Activated CD8-positive, alpha-beta memory T cell treated with anti-CD3 and anti-CD28 coated beads for 24 hours (primary cell): ENCODE measurements at places on chromosomes 11 and 22.
A peak's percentile ranks its signal among the peaks of the same experiment; 100 is the strongest.

GRCh38 chr11:69005631-69006368, 7.2 kb downstream of the MRGPRF start:
- no peak for DNase-seq

DNA sequence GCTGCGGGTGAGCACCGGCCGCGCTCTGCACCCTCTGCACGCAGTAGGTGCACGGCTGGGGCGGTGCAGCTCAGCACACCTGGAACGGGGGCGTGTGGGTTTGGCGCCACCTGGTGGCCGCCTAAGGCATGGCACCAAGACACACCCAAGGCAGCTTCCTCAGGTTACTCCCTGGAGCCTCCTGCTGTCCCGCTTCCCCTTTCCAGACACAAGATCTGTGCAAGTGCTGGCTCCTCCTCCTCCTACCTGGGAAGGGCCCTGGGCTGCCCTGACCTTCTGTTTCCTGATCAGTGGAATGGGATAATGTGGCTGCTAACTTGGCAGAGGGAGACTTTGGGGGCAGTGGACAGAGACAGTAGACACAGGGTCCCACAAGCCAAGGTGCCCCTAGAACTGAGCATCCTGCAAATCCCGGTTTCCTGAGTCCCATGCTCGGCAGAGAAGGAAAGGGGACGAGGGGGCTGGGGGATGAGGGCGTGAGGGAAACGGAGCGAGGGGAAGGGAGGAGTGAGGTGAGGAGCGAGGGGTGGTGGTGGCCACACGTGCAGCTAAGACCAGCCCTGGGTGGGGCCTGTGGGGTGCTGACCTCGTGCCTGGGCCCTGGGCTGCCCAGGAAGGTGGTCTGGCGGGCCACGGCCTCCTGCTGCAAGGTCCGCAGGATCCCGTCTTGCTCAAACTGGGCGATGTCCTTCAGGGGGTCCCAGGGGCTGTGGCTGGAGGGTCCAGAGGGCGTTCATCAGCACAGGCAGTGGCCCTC, 34.8 kb upstream of the CARS1 start:
- DNase-seq, result peak; percentile 90

DNA sequence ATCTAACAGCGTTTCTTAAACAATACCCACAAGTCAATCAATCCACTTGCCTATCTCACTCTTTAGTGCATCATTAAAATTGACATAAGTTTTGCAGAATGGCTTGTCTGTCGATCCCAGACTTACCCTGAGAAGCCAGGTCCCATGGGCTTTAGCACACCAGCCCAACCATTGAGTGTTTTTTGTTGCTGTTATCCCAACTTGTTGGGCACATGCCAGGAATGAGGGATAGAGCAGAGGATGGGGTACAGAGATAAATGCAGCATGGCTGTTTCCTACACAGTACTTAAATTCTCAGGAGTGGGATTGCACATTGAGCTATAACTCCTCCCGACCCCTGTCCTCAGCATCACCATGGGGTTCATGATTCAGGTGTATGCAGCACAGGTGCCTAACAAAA, 64.2 kb upstream of the RASSF10 start:
- no peak for DNase-seq

GRCh38 chr11:68545796-68546195, 85.2 kb downstream of the PPP6R3 start:
- no peak for DNase-seq

DNA sequence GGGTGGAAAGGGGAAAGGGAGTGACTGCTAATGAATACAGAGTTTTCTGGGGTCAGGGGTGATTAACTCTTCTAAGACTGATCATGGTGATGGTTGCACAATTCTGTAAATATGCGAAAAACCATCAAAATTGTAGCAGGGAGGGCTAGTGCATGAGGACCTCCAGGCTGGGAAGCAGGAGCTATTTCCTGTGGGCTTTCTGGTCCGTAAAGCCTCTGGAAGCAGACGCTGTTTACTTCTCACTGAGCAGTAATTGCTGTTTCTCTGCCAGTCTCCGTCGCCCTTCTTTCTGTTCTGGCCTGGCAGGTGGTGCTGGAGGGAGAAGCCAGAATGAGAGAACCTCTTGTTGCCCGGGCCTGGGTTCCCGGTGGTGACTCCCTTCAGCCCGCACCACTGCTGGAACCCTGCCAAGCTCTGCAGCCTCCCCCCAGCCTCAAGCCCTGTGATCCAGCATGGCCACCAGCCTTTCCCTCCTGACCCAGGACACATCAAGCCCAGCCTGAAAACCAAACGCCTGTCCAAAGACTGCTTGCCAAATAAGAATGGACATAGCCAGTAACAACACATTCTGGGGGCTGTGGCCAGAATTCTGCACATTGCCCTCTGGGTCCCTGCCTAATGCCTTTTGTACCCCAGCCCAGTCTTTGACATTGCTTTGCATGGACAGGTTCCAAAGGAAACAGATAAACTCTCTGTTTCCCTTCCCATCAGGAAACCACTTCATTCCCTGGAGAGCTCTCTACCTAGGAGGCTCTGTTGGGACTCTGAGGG, 201.0 kb upstream of the NAV2 start:
- DNase-seq, result no peak

DNA sequence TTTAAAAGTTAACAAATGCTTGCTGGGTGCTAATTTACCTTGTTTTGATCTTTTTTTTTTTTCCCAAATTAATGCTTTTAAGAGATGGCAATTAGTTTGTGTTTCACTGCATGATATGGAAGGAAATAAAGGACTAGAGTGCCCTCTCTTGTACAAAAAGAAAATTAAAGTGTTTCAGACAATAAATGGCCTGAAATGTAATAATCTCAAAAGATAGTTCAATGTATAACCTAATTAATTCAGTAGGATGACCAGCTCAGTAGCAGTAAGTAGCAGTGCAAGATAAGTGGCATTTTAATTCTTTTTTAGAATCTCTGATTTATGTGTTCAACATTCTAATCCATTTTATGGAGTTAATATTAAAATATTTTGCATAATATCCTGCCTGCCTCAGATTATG, 39.9 kb upstream of the MYO18B start:
- DNase-seq, result no peak

DNA sequence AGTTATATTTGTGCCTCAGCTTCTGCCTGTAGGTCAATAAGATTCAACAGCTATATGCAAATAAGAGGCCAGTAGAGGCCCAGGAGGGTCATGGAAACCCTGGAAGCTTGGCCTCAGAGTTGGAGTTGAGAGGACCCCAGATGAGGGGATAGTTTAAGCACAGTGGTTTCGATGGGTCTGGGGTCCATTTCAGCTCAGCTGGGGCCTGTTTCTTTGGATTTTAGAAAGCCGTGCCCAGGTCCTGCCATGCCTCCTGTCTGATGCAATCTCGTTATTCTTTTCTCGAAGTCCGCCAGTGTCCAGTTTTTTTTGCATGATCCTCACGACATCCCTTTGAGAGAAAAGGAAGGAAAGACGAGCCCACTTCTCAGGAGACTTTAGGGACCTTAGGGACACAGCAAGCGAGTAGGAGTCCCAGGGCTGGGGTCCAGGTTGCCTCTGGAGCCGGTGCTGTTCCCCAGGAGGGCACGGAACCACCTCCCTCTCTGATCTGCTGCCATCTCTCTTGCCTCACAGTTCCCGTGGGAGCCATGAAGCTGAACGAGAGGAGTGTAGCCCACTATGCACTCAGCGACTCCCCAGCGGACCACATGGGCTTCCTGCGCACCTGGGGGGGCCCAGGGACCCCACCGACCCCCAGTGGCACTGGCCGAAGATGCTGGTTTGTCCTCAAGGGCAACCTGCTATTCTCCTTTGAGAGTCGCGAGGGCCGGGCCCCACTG, 2.6 kb upstream of the SMDT1 start:
- no peak for DNase-seq

DNA sequence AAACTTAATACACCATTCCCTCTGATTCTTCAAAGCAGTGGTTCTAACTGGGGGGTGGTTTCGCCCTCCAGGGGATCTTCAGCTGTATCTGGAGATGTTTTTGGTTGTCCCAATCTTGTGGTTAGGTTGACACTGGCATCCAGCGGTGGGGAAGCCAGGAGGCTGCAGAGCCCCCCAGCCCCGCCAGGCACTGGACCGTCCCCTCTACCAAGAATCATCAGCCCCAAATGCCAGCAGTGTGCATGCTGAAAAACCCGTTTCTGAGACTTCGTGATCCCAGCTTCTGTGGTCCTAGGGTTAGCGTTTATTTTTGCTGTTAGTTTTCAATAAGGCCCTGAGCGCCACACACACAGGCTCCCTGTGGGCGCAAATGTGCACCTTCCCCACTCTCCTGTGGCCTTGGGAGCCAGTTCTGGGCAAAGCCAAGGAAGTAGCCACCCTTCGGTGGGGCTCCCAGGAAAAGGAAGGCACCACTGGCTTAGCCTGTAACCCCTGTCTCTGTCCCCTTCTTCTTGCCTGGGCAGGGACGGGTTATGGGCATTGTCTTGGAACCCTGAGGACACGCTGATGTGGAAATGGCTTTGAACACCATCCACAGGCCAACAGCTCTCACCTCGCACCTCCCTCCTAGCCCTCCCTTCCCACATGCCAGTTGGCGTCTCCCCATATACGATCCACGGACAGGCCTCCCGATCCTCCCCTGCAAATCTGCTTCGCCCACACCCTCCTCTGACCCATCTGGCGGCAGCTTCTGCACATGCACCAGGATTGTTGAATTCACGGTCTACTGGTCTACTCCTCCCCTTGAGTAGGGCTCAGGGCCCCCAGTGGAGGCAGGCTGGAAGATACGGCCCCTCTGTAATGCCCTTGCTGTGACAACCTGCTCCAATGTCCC, 71.4 kb upstream of the CCND1 start:
- DNase-seq, result no peak

- DNase-seq, result no peak
These were observed 17.9 kb downstream of the CWF19L2 start for GRCh38 chr11:107439586-107440167.

- no peak for DNase-seq
These were observed at the start of gene CASP5 for GRCh38 chr11:105023003-105023402. Gene CASP5 (minus strand): TSS chr11:105023168. CDS start chr11:105023136, 32 bp downstream.

GRCh38 chr22:50301581-50301991, 5.9 kb downstream of the PLXNB2 start:
- DNase-seq, result no peak

DNA sequence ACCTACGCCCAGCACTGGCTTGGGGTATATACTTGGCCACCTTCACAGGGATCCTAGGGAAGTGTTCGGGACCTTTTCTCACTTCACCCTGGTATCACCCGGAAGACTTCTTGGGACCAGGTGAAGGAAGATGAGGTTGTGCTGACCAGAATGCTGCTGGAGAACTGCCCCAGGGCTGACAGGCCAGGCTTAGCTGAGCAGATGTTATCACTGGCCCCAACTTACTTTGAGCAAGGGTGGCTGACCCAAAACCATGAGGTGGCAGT, 4.5 kb downstream of the FTH1 start:
- DNase-seq, result no peak

- no peak for DNase-seq
These were observed 3.8 kb upstream of the BUD13 start for GRCh38 chr11:116776522-116776984.

DNA sequence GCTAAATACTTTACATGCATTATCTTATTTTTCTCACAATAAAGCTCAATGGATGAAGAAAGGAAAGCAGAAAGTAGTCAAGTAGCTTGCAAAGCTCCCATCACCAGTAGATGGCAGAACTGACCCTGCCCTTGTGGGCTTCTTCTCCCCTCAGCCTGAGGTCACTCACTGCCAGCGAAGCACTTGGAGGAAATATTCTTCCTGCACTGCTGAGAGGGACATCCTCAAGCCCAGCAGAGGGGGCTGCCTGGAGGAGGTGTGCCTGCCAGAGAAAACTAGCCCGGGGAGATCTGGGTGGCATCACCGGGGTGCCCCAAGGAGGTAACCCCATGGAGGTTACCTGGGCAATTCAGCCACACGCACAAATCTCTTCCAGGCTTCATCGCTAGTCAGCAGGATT, 6.6 kb downstream of the APOL4 start:
- peak; percentile 73 for DNase-seq

- peak; percentile 28 for DNase-seq
These were observed 64.5 kb upstream of the EMID1 start for GRCh38 chr22:29141078-29141688.

- DNase-seq, result no peak
These were observed 95.0 kb upstream of the NNMT start for GRCh38 chr11:114201219-114201618.

- no peak for DNase-seq
These were observed 89.7 kb downstream of the RRM1 start for GRCh38 chr11:4184163-4184916.

DNA sequence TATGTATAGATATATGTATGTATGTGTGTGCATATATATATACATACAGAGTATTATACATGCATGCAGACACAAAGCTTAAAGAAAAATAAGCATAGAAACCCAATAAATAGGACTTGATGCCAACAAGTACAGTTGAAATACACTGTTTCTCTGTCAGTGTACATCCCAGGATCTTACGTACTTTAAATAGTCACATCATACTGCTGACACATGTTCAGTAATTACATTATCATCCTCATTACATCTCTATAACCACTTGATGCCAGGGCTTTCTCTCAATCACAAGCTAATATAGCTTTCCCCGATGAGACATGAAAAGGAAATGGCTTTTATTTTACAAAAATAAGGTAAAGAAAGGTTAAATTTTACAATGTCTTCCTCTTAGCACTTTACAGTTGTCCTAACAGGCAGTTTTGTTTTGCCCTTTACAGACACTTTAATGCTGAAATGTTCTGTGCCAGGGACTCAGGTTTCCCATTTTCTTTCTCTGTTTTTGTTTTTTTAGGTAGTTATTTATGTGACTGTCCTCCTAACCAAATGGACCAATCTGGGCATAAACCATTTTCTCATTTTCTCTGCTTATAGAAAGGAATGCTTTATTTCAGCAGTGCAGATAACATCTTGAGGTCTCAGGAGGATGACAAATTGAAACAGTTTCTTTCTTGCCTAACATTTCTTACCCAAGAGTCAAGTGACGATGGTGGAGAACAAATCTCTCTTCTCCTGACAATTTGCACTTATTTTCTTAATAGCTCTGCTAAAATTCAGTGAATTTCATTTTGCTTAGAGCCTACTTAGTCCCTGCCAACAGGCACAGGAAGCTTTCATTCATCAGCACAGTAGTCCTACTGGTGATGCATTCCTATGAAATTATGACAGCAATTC, 350.2 kb downstream of the TTC28 start:
- no peak for DNase-seq

- no peak for DNase-seq
These were observed 69.2 kb downstream of the BLID start for GRCh38 chr11:122046846-122047245.

- DNase-seq, result no peak
These were observed 23.6 kb upstream of the ARHGAP32 start for GRCh38 chr11:129215506-129216245.

- DNase-seq, result no peak
These were observed 406.3 kb downstream of the ETS1 start for GRCh38 chr11:128181088-128181480.

DNA sequence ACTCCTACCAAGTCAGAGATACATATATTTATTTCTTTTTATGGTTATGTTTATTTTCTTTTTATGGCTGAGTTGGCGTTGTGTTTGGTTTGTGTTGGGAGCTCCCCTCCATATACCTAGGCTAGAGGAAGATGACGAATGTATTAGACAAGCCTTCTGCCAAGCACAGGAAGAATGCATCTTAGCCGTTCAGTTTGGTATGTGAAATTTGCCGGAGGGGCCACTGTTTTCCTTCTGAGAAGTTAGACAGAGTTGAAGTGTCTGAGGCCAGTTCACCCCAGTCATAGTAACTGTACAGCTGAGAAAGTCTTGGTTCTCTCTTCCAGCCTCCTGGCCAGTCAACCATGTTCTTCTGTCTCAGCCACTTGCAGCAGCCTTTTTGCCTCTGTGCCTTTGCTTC, 29.8 kb downstream of the TEAD1 start:
- DNase-seq, result no peak
